Cardiac septum (tissue), 1 donor: ENCODE measurements at places on chromosomes 5 and 9. TPM values are rescaled to one million over a fixed set of nuclear protein-coding genes. Genes with fewer than 3 reads are reported as not detected.

DNA sequence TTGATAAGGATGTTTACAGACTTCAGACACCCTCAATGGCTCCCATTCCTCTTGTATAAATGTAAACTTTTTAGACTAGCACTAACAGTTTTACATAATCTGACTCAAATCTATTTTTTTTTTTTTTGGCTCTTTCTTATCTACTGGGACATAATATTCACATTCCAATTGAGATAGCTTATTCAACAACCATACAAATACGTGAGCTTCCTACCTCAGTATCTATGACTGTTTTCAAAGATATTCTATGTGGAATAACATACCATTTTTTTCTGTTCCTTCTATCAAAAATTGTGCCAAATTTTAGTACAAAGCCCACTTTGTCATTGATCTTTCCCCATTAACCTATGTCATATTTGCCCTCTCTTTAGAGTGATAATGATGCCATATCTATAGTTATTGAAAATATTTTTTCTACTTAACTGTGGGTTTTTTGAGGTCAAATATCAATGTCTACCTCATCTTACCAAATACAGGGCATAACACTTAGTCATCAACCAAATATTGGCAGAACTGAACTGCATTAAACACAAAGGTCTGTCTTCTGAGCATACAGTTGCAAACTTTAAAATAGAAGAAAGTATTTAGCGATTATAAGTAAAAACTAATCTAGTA lies 482.6 kb downstream of the PTPRD start:
- DNase-seq = no peak

- no peak for DNase-seq
Measured at GRCh38 chr9:109289186-109289585, 31.7 kb downstream of the EPB41L4B start.

Gene FBP1
- 0.92 TPM for total RNA-seq

Gene PALM2AKAP2
- 165 TPM for total RNA-seq

Gene CBY3
- not detected for total RNA-seq

Gene SPATA31A3
- total RNA-seq = not detected

DNA sequence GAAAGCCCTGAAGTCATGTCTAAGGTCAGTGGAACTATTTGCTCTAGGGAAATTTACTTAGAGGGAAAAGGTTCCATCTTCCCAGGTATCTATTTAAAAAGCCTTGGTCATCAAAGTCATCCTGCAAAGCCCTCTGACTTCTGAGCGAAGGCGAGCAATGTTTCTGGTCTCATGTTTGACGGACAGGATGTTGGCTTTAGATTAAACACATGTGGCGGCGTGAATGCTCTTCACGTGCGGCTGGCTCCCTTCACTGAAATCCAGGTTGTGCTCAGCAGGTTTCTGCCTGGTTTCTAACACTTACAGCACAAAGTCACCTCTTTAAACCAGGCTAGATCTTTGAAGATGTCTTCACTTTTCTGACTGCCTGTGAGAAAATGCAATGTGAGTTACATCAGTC lies 5.7 kb upstream of the ZBTB34 start:
- DNase-seq = no peak

Gene PDGFRB
- 54.6 TPM for total RNA-seq

Gene NKD2
- 3.6 TPM for total RNA-seq
